Activated CD8-positive, alpha-beta memory T cell treated with anti-CD3 and anti-CD28 coated beads for 1 hour (primary cell): ENCODE measurements at places on chromosomes 11 and 22.

GRCh38 chr11:61133145-61133544 is 28.1 kb downstream of the VPS37C start:
- no peak for DNase-seq

- no peak for DNase-seq
Observed at GRCh38 chr11:104163100-104164027, 583 bp downstream of the PDGFD start.

DNA sequence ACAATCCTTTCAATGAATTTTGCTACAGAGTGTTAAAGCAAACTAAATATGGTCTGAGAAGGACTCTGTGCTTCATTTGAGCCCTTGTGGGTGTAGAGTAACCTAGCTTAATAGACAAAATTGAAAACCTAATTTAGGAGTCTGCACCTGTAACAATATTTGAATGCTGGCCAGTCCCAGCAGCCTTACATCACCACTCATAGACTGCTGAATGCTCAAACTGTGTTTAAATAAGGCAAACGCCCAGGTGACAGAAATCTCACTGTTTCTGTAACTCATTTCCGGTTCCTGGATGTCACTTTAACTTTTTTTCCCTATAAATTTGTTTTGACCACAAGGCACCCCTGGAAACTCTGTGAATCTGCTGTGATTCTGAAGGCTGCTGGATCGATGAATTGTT is 45.5 kb upstream of the GLYATL1B start:
- no peak for DNase-seq

DNA sequence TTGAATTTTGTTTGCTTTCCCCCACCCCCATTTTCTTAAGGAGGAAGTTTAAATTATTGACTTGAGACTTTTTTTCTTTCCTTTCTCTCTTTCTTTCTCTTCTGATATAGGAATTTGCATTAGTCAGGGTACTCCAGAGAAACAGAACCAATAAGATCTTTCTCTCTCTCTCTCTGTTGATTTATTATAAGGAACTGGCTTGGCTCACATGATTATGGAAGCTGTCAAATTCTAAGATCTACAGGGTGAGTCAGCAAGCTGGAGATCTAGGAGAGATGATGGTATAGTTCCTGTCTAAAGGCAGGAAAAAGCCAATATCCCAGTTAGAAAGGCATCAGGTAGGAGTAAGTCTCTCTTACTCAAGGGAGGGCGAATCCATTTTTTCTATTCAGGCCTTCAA is 64.0 kb downstream of the CCDC81 start:
- DNase-seq: no peak

- DNase-seq: no peak
Observed at GRCh38 chr11:95650276-95650675, 139.3 kb downstream of the FAM76B start.

DNA sequence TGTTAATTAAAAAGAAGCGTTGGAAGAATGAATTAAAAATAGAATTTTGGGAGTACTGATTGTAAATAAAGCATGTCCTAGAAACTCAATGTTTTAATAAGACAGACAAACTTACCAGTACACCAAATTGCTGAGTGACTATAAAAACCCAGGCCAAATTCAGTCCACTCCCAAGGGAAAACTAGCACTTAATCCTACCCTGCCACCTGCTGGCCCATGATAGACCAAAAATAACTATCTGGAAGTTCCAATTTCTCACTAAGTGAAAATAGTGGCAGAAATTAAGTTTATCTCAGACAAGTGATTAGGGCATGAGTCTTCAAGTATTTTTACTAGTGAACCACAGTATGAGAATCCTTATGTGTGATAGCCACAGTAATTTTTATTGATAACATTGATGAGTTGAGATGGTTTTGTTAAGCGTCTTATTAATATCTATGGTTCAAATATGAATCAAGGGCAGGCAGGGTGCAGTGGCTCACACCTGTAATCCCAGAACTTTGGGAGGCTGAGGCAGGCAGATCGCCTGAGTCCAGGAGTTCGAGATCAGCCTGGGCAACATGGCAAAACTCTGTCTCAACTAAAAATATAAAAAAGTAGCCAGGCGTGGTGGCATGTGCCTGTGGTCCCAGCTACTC is 9.8 kb upstream of the DDX10 start:
- DNase-seq: no peak

DNA sequence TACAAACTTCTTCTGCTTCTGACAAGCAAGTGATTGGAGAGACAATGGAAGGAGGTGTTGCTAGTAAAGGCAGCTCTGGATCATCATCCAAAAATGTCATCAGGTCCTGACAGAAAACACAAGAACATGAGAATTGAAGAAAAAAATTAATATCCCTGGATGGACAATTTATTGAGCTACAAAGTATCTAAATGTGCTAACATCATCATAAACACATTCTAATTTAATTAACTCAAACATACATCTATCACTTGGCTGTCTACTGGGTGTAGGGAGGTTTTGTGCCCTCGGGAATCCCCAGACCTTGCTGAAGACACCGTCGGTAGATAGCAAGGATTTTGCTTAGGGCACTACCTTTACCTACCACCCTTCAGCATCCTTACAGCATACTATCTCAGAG is 72.6 kb downstream of the ENTHD1 start:
- DNase-seq: no peak

DNA sequence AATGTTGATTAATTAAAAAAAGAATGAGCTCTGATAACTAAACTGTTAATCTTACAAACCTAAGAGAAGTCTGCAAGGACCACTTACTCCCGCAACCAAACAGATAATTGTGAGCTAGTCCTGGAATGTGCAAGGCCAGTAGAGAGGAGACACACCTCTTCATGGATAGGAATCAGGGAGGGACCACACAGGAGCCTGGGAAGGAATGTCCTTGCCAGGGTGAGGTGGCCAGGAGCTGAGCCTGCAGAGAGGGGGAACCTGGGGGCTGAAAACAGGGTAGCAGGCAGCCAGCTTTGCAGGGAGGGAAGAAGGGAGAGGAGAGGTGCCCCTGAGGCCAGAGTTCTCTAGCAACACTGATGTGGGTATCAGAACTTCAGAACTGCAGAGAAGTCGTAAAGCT is 9.4 kb upstream of the NLRP10 start:
- no peak for DNase-seq

DNA sequence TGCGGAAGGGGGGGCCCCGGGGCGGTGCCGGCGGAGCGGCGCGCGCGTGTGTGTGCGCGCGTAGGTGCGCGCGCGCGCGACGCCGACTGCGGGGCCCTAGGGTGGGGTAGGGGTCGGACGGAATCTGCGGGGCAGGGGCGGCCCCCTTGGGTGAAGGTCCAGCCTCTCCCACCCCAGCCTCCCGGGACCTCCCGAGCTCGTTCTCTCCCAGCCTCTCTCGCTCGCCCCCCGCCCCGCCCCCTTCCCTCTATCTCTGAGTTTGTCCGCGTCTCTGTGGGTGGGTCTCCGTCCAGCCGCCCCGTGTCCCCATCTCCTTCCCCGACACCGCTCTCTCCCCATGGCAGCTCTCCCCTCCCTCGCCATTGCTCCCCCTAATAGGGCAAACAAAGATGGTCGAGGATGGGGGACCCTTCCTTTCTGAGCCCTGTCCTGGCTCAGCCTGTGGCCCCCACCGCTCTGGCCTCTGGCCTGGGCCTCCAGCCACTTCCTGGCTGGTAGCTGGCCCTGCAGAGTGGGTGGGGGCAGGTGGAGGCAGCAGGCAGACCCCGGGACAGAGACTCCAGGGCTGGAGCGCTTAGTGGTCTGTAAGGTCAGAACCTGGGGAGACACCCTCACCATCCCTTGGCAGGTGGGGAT is 33.0 kb upstream of the PRR5 start:
- no peak for DNase-seq
